ENCODE measurements at places on chromosomes 2 and 18.

- no peak for DNase-seq
These were observed 123.4 kb downstream of the MTCL1 start for GRCh38 chr18:8828798-8829197.

DNA sequence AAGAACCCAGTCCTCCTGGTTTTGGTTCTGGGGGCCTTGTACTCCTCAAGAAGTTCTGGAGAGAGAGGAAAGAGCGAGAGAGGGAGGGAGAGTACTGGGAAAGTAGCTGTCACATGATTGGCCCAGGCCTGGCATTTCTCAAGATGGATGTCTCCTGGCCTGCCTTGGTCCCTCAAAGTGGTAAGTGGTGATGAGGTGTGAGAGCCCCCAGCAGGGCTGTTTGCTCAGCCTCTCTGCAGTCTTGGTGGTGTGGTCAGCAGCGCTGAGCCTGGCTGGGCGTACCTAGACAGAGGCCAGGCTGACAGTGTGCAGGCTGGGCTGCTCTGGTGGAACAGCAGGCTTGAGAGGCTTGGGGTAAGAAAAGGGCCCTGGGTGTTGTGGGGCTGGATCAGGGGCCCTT lies 2.5 kb downstream of the SPEG start:
- no peak for DNase-seq

DNA sequence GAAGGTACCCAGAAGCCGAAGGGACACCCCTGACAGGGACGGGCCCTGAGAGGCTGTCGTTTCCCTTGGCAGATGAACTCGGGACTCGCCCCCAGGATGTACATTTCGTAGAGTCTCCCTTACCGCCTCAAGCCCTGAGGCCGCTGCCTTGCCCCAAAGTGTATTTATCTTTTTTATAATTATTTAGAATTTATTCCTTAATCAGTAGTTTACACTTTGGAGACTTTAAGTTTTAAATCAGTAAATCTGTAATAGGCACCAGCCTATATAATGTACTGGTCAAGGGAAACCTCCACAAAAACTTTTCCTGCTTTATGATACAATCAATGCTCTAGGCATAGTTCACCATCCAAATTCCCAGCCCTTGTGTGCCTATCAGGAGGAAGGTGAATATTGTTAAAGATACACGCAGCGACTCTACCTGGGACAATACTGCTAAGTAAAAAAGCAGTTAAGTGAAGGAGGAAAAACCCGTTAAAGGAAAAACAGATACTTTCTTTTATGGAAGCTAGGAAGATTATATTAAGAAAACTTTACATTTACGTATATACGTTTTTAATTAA lies 848 bp downstream of the VRK2 start:
- peak; percentile 37 for DNase-seq

GRCh38 chr18:3689091-3689490 lies 239.1 kb downstream of the TGIF1 start:
- DNase-seq = peak; percentile 48

GRCh38 chr2:131152074-131152473 lies 46.9 kb downstream of the PLEKHB2 start:
- DNase-seq = no peak

Data from hematopoietic multipotent progenitor cell treated with erythropoietin and hydrocortisone succinate and interleukin-3 and kit ligand, for 6 days (in vitro differentiated cells).